ENCODE measurements at places on chromosomes 16 and 17.

DNA sequence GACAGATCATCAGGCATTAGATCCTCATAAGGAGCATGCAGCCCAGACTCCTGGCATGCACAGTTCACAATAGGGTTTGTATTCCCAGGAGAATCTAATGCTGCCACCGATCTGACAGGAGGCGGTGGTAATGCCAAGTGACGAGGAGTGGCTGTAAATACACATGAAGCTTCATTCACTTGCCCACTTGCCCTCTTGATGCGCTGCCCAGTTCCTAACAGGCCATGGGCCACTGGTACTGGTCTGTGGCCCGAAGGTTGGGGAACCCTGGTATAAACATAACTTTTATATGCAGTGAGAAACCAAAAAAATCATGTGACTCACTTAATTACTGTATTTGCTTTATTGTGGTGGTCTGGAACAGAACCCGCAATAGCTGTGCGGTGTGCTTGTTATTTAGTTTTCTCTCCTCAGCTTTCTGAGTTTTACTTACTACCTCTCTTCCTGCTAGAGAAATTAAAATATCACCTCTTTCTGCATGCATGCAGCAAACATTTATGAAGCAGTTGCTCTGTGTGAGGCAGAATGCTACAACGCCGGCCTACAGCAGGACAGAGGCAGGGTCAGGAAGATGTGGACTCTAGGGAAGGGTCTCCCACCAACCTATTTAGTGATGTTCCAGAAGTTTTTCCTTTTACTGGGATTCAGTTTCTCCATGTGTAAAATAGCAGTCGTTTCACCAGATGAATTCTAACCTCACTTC lies 151.3 kb downstream of the MAF start:
- DNase-seq: no peak

GRCh38 chr16:78161023-78161729 lies 61.7 kb downstream of the WWOX start:
- no peak for DNase-seq

- DNase-seq: no peak
Observed at GRCh38 chr16:15051387-15051951, 4.4 kb downstream of the NTAN1 start.

DNA sequence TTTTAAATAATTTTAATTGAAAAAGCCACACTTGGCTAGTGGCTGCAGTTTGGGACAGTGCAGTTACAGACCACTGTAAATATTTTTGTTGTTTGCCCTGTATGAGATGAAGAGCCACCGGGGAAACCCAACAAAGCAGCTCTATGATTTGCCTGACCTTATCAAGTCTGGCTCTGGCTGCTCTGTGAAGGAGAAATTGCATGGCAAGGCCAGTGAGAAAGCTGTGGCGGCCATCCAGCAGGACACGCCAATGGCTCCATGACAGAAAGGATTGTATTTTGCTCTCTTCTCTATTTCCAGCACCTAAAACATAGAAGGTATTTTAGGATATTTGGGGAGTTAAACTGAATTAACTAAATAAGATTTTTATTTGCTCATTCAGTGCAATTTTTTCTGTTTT lies 330.0 kb upstream of the DYNLRB2 start:
- DNase-seq: no peak

GRCh38 chr17:65181237-65182061 lies 44.3 kb downstream of the RGS9 start:
- DNase-seq: no peak
